ENCODE measurements at places on chromosomes 7 and 10. TPM values are rescaled to one million over a fixed set of nuclear protein-coding genes. Genes with fewer than 3 reads are reported as not detected.

SPDYE8 gene
- not detected for total RNA-seq

GALNT17 gene
- total RNA-seq: 0.36 TPM

PIK3CG gene
- 0.56 TPM for total RNA-seq

GIMAP4 gene
- 3.4 TPM for total RNA-seq

CPXM2 gene
- total RNA-seq: 3.3 TPM

SMC3 gene
- total RNA-seq: 23.9 TPM

SCART1 gene
- 0.56 TPM for total RNA-seq
